Activated CD4-positive, alpha-beta T cell treated with anti-CD3 and anti-CD28 coated beads for 4 hours (primary cell): ENCODE measurements at places on chromosomes 3 and 15.

DNA sequence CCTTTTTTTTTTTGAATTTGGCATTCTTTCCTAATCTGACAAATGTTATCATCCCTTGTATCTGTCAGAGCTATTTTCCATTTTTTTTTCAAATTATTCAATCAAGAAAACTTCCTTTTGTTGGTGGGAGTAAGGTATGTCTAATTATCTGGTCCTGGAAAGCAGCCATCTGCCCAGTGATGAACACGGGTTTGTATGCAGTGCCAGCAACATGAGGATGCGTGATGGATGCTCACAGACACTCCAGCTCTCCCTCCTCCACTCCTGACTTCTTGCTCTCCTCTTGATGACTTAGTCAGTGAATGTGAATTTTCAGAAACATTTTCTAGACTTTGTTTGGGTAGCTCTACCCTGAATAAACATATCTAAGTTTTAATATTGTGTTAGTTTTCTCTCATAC, 79.2 kb downstream of the IL1RAP start:
- no peak for DNase-seq

GRCh38 chr3:101730839-101731238, 6.4 kb downstream of the CEP97 start:
- DNase-seq: no peak

- DNase-seq: no peak
Observed at GRCh38 chr15:65384505-65384894, 6.7 kb upstream of the IGDCC3 start.

DNA sequence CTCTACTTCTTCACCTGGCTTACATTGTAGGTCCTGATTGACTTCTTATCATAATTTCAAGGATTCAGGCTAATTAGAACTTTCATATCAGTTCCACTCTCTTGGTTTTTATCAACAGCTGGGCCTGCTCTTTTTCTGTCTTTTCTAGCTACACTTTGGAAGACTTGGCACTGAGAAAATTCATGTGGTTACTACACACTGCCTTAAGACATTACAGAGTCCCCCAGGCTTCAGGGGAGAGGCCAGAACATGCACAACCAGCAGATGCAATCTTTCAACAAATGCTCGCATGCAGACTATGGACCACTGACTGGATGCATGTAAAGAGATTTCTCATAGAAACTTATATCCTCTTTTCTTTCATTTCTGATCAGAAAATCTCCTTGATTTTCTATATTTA, 423.5 kb downstream of the TUSC7 start:
- DNase-seq: no peak

- no peak for DNase-seq
Observed at GRCh38 chr3:102410616-102411015, 24.2 kb upstream of the ZPLD1 start.

- DNase-seq: no peak
Observed at GRCh38 chr3:197713477-197713822, 23.3 kb downstream of the RUBCN start.

- no peak for DNase-seq
Observed at GRCh38 chr15:34520566-34520965, 62.9 kb downstream of the GOLGA8B start.

- DNase-seq: no peak
Observed at GRCh38 chr15:89112341-89112971, 24.2 kb downstream of the ABHD2 start.

DNA sequence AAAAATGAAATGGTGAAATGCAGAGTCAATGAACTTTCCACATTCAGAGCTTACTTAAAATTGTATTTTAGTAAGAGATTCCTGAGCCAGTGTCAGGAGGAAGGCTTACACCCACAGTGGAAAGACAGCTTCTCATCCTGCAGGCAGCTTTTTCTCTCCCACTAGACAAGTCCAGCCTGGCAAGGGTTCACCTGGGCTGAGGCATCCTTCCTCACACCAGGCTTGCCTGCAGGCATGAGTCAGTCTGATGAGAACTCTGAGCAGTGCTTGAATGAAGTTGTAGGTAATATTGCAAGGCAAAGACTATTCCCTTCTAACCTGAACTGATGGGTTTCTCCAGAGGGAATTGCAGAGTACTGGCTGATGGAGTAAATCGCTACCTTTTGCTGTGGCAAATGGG, 3.1 kb downstream of the CCR4 start:
- DNase-seq: no peak
